Upper lobe of right lung (tissue), 1 donor: ENCODE measurements at places on chromosomes 11 and 22. TPM values are rescaled to one million over a fixed set of nuclear protein-coding genes. Genes with fewer than 3 reads are reported as not detected.

OR52N4 gene
- 0.93 TPM for total RNA-seq

SYT8 gene
- 12.5 TPM for total RNA-seq

DNA sequence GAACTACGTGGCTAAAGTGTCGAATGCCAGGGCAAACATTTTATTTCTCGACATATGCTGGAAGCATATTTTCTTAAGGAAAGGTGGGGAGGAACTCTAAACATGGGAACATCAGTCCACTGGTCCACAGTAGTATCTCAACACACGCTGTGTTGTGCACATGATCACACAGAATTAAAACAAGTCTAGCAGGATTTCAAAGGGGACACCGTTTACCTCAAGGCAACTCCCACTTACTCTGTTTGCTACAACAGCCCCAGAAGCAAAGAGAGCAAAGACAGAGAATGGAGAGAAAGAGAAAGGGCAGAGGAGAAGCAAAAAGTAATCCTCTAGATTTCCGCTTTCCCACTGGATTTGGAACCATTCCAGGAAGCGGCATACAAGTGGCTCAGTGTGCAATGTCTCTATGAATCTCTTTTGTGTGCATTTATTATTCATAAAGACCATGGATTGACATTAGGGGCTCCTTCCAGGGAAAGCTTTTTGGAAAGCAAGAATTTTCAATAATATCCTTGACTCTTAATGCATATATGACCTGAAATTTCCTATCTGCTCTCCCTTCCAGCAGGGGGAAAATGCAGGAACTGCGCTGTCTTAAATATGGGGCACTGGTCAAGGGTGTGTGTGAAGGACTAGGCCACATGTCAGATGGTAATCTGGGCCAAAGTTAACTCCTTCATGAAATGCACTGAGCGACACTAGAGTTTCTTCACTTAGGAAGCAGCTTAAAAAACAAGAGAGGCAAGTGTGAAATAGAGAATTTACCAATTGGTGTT lies 34.8 kb upstream of the CCDC34 start:
- DNase-seq = no peak
- no peaks in the 10 kb centered on the region for H3K27me3 ChIP-seq
- no peak overlapping the region for H3K4me3 ChIP-seq
- H3K4me1 ChIP-seq = peaks cover 7% of the 10 kb centered on the region
- no peak overlapping the region for H3K27ac ChIP-seq

DNA sequence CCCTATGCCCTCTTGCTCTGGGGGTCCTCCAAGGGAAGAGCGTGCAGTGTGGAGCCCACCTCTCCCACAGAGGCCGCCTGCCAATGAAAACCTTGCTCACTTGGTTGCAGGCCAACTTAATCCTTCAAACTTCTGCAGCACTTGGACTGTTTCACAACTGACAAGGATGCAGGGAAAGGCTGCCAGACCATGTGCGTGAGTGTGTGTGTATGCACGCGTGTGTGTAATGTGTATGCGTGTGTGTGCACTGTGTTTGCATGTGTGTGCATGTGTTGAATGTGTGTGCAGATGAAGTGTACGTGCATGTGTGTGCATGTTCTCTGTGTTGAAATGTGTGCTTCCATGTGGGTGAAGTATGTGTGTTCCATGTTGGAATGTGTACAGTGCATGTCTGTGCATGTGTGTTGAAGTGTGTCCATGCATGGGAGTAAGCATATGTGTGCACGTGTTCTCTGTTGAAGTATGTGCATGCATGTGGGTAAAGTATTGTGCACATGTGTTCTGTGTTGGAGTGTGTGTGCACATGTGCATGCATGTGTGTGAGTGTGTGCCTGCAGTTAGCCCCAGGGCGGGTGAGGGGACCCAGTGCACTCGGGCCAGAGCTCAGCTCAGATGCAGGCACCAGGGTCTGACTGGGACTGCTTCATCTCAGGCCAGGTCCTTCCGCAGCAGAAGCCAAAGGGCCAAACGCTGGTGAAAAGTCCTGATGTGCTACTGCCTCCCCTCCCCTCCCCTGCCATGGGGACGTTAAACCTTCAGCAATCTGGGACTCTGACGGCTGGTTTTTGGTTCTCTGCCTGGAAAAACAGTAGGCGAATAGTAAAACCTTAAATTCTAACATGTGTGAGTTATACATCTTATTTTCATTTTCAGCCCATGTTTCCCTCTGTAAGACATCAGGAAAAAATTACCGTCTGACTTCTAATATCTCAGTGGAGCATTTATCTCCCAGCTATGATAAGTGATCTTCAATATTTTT lies 72.0 kb downstream of the FLI1 start:
- no peaks in the 10 kb centered on the region for H3K27me3 ChIP-seq
- H3K27ac ChIP-seq = no peak overlapping the region
- H3K4me1 ChIP-seq = no peaks in the 10 kb centered on the region
- peaks cover 96% of the 10 kb centered on the region for H3K36me3 ChIP-seq
- no peak overlapping the region for H3K4me3 ChIP-seq
- no peak for DNase-seq

DNA sequence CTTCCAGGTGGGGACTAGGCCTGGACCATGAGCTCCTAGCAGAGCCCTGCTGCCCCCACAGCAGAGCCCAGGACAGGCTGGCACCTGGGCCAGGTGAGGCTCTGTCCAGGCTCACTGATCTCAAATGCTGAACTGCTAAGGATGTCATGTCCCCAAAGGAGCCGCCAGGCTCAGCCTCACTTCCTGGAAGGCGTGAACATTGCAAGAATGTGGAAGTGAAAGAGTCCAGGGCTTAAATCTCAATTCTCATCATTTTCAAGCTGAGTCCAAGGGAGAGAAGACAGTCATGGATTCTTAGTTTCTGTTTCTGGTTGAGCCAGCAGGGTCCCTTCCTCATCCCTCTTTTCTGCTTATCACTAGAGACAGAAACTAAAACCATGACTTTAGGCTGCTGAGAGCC lies 5.0 kb downstream of the ASCL2 start:
- no peak overlapping the region for H3K4me3 ChIP-seq
- peaks cover 5% of the 10 kb centered on the region for H3K4me1 ChIP-seq
- peaks cover 11% of the 10 kb centered on the region for H3K27me3 ChIP-seq
- H3K36me3 ChIP-seq = no peaks in the 10 kb centered on the region

- H3K27ac ChIP-seq = peak overlapping the region; percentile 43
- H3K4me3 ChIP-seq = no peak overlapping the region
Measured at GRCh38 chr11:35045236-35045820, 93.6 kb upstream of the CD44 start.
